ENCODE measurements at places on chromosomes 12 and 14.

DNA sequence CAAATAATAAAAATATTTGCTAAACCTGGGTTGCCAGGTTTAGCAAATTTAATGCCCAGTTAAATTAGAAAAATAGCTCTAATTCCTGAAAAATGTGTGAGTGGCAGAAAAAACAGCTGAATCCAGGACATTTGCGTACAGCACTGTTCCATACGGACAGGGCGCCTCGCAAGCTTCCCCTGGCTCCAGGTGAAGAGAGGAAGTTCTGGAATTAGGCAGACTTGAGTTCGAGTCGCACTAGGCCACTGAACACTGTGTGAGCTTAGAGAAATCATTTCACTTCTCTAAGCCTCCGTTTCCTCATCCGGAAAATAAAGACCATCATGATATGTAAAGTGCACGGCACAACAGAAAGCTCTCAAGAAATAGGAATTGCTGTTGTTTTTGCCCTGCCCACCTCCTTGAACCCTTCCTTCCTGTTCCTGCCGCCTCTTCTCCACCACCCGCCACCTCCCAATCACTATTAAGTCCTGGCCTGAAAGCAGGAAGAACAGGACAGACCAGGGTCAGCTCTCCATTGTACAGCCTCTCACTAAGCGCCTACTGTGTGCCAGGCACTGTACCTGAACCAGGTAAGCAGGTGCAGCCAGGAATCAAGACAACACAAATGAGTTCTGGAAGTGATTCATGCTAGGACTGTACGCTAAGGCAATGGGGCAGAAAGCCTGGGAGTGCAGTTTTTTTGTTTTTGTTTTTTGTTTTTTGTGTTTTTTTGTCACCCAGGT lies 763 bp upstream of the PHETA1 start:
- DNase-seq, result no peak

DNA sequence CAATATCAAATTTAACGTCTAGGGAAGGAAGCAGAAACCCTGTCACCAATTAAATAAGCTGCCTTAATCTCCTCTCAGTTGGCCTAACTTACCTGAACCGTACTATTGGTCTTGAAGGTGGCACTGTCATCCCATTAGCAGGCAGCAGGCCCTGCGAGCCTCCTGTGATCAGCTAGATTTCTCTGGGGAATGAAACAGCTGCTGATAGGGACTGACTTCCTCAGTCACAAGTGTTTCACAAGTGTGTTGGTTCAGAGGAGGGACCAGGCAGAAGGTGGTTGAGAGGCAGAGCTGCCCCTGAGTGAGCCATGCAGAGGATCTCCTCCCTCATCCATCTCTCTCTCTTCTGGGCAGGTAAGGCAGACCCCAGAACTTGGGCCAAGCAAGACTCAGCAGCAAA lies 166.8 kb downstream of the DAD1 start:
- DNase-seq, result no peak

GRCh38 chr14:40216976-40217375 lies 784.7 kb upstream of the FBXO33 start:
- no peak for DNase-seq

DNA sequence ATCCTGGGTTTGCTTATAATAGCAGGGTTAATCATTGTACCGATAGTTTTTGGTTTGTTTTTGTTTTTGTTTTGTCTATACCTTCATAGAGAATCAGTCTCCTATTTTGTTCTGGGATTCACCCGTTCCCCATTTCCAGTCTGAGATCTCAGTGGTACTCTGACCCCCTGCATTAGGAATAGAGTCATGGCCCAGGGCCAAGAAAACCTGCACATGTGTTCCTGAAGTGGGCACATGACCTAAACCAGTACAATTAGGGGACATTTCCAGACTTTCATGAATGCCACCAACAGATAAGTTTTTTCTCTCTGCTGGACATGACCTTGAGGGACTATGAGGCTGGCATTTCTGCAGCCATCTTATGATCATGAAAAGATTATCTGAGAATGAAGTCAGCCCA lies 52.5 kb downstream of the MRPL42 start:
- no peak for DNase-seq

GRCh38 chr14:76727384-76727783 lies 33.9 kb upstream of the VASH1 start:
- DNase-seq, result no peak

- DNase-seq, result no peak
Measured at GRCh38 chr12:110599334-110599733, 14.6 kb upstream of the TCTN1 start.

DNA sequence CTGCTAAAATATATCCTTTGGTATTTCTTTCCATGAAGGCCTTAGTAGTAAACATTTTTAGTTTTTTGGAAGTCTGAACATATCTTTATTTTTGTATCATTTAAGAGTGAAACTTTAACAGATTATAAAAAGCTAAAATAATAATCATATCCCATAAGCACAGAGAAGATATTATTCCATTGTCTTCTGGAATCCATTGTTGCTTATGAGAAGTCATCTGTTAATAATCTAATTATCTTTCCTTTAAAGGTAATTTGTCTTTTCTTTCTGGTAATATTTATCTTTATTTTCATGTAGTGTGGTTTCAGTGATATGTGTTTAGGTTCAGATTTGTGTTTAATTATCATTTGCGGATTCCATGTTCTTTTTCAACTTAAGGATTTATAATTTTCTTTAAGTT lies 261.7 kb downstream of the MSRB3 start:
- DNase-seq, result no peak

- DNase-seq, result no peak
Measured at GRCh38 chr12:25587346-25587745, 34.3 kb upstream of the LMNTD1 start.

DNA sequence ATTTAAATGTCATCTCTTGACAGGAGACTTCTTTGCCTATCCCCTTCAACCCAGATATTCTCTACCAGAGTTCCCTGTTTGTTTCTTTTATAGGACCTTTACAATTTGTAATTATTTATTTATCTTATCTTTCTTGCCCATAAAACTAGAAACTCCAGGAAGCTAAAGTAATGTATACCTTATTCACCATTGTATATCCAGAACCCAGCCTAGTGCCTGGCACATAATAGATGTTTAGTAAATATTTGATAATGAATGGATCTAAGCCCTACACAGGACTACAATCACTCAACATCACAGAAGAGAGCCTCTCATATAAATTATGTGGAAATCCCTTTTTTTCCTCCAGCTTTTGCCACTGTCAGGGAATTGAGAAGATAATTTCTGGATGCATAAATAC lies 125.6 kb upstream of the CNOT2 start:
- DNase-seq, result no peak

- DNase-seq, result no peak
Measured at GRCh38 chr12:15880721-15881120, 1.5 kb upstream of the STRAP start.

DNA sequence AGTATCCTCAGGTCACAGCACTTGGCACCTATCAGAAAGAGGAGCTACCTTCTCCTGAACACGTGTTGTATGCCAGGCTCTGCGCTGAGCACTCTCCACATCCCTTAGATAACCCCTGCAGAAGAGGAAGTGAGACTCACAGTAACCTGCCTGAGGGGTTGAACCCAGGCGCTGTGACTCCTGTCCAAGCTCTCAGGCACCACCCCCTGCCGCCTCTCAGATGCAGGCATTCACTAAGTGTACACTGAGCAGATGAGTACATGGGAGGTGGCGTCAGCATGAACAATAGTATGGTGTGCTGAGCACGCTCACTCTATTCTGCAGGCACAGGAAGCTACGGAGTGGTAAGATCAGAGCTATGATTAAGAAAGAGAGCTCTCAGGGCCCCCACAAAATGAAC lies 21.0 kb upstream of the RIC8B start:
- DNase-seq, result no peak

GRCh38 chr14:71579331-71579730 lies 352.9 kb upstream of the RGS6 start:
- no peak for DNase-seq

GRCh38 chr14:71322655-71323250 lies 415.5 kb downstream of the PCNX1 start:
- DNase-seq, result no peak

DNA sequence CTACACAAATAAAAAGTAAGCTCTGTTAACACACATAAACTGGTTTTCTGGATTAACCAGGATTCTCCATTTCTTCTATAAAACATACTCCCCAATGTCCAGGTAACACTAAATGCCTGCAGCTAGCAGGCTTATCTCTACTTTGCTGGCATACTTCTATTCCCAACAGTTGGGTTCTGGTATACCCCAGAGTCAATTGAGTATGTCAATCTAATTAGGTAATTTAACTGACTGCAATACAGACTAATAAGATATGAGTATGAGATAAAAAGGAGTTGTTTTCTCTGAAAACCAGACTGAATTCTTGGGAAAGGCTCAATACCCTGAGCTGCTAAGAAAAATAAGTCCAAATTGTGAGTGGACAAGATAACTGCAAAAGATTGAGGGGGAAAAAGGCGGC lies 9.4 kb upstream of the NT5DC3 start:
- DNase-seq, result no peak

DNA sequence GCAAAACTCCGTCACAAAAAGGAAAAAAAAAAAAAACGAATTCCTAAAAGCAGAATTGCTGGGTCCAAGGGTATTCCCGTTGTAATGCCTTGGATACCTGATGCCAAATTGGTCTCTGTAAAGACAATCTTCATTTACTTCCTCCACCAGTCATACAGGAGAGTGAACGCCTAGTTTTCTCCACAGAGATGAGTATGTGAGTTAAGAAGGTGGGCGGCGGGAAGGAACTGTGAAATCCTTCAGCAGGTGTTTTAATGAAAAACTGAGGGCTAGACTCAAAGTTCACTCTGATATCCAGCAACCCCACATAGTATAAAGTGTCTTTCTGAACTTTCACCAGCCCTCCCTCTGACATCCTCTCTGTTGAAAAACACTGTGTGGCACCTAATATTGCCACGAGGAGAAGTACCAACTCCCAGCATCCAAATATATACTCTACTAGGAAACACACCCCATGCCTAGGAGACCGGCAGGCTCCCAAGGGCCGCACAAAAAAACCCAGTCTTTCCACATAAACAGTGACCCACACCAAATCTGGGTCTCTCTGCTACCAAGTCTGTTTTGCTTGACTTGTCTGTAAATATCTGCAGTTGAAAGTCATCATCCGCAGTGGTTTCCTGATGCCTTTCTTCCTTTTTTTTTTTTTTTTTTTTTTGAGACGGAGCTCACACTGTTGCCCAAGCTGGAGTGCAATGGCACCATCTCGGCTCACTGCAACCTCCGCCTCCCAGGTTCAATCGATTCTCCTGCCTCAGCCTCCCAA lies 30.3 kb upstream of the FOXN3 start:
- no peak for DNase-seq

- DNase-seq, result no peak
Measured at GRCh38 chr12:104649217-104649824, 192.6 kb downstream of the CHST11 start.

DNA sequence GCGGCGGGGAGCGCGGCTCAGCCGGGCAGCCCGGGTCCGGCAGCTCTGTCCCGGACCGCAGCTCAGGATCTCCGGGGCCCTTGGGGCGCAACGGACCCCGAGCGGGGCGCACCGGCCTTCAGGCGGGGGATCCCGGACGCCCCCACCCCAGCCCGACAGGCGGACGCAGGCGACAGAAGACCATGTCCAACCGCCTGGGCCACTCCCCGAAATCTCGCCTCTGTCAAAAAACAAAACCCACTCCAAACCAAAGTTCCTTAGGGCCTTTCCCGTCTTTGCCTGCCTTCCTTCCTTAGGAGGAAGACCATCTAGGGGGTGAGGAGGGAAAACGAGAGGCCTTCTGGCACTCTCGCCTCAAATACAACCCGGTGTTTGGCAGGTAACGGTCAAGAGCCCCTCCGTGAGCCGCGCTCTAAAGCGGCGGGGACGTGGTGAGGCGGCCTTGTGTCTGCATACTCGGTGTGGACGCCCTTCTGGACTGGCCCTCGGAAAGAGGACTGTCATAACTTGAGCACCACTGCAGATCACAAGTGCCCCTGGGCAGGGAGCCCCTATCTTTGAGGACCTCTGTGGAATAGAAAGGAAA lies 604 bp downstream of the HCFC2 start:
- DNase-seq, result no peak

DNA sequence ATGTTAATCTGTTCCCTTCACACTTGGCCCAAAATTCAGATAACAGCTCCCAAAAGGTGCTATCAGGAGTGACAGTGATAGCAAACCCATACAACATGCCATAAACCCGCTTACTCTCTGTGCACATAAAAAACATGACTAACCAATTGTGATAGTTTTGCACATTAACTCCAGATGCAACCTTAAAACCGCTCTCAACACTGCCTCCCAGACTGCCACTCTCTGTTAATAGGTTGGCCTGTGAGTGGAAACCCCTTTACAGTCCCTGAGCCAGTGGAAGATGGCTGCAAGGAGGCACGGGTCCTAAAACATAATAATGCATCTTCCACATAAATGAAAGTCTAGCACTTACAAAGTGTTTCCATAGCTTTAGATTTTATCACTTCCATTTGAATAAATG lies 12.0 kb upstream of the TMTC1 start:
- DNase-seq, result no peak

- DNase-seq, result no peak
Measured at GRCh38 chr12:120444676-120445075, 1.5 kb downstream of the TRIAP1 start.

- DNase-seq, result no peak
Measured at GRCh38 chr12:124777399-124778372, 86.0 kb downstream of the SCARB1 start.

DNA sequence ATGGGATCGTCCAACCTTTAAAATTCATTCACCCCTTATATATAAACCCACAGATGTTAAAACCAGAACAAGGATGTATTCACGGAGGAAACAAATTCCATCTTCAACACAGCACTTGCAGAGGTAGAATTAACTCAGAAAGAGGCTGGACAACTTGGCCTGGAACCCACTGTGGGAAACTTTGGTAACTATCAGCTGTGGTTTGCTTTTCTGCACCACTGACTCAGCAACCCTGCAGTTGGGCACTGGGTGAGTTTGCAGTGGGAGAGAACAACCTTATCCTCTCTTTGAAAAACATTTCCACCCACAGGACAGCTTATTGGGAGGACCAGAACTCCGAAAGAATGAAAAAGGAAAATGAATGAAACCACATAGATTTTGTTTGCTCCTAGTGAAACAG lies 66.3 kb downstream of the ZNF664 start:
- no peak for DNase-seq

- no peak for DNase-seq
Measured at GRCh38 chr12:79006306-79006705, 141.7 kb downstream of the SYT1 start.

GRCh38 chr14:105204206-105204930 lies 23.3 kb upstream of the NUDT14 start:
- DNase-seq, result no peak

All from KG1 (cell line).